Esophagus mucosa (tissue), 1 donor: ENCODE measurements at places on chromosomes 13 and 19. TPM values are rescaled to one million over a fixed set of nuclear protein-coding genes. Genes with fewer than 3 reads are reported as not detected.

DNA sequence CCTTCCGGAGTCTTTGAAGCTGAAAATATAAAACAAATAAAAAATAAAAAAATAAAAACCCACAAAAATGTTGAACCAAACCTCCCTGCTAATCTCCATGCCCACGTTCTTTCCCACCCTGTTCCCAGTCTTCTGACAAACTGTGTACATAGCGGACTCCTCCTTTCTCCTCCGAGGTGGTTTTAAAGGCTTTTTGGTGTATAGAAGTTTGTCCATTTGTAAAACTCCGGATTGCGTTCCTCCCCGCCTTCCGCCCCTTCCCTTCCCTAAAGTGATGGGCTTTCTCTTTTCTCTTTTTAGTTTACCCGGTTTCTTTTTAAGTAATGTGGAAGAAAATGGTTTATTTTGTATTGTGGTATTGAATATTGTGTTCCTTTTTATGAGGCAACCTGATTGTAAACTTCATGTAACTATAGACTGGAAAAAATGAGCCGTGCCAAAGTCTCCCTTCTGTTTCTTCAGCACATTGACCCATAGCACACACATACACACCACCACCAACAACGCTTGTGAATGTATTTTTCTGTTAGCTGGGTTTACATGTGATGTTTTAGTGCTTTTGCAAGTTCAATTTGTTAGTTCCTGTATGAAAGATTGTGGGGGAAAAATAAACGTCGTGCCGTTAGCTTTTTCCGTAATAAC, 4.4 kb downstream of the ZIC2 start:
- ATAC-seq = no peak

DNA sequence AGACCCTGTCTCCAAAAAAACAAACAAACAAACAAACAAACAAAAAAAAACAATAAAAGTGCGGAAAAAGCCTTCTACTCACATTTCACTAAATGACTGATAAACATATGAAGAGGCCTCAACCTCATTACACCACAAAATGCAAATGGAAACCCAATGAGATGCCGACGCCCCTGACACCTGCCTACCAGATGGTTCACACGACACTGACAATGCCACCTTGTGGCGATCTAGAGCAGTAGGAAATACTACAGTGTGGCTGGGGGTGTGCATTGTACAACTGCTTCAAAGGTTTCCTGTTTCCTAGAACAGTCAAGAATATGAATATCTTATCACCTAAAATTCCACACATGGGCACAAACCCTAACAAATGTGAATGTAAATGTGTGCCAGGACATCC, 14.0 kb downstream of the SCGB2B2 start:
- peak; percentile 49 for ATAC-seq

- ATAC-seq = no peak
Measured at GRCh38 chr13:39803851-39804250, 148.4 kb downstream of the COG6 start.

DNA sequence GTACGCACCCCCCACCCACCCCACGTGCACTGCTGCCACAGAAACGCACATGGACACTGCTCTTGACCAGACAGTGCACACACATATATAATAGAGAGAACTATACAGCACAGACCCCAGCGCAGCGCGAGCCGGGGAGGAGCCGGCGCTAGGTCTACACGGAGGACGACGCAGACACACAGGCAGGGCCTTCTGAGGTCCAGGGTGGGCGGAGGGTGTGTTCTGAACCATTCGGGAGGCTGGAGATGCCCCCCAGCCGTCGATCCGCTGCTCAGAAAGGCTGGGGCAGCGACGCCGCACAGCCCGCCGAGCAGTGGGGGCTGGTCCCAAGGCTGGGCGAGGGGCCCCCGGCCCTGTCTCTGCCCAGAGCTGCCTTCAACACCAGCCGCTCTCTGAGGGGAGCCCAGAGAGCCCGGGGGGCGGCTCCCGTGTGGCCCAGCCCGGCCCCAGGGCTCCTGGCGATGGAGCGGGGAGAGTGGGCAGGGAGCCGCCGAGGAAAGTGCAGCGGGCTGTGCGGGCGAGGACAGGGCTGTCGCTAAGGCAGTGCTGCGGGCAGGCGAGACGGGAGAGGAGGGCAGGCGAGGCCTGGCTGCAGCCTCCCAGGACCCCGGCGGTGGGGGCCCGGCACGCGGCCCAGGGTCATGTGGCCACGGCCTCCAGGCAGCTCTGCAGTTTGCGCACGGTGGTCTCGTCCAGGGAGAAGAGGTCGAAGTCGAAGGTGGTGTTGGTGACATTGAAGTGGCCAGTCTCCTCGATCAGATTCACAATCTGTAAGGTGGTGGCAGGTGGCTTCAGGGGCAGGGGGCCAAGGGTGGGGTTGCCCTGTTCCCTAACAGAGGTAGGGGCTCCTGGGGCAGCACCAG, 67.1 kb downstream of the MLLT1 start:
- no peak for ATAC-seq

- ATAC-seq = no peak
Measured at GRCh38 chr13:29474991-29475390, 120.5 kb downstream of the SLC7A1 start.

DNA sequence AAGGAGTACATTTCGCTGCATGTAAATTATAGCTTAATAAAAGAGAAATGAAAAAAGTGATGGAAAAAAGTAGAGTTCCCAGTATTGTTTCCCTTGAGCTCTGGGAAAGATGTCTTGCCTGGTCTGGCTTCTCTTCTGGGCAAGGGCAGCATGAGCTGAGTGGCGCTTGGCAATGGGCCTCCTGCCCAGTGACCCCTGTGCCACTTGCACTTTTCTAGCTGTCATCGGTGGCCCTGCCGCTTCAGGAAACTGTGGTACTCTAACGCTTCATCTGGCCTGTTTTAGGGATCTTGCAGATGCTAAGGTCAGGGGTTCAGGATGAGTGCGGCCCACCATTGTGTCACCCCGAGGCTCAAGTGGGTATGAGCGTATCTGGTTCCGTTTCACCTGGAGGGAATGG, 161.4 kb downstream of the MTUS2 start:
- ATAC-seq = no peak

DNA sequence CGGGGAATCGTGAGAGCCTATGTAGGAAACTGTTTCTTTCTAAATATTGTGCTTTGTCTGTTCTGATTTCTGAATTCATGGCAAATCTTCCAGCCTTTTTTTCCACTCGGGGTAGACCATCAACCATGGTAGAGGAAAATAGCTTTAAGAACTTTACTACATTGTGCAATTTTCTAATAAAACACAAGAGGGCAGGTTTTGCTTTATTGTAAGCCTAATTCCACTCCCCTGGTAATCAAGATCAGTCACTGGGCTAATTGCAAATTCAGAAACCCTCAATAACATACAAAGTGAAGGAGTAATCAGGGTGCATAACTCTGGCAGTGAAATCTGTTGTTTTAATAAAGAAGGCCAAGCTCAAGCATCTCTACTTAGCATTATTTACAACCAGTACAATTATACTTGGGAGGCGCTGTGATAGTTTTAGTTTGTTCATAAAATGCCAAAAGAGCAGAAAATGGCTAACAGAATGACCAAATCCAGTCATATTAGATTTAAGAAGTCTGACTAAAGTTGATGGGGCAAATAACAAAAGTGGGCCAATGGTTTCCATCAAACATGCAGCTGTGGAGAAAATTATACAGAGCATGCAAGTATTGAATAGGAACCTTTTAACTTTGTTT, 43.8 kb downstream of the DCT start:
- peak; percentile 63 for ATAC-seq

DNA sequence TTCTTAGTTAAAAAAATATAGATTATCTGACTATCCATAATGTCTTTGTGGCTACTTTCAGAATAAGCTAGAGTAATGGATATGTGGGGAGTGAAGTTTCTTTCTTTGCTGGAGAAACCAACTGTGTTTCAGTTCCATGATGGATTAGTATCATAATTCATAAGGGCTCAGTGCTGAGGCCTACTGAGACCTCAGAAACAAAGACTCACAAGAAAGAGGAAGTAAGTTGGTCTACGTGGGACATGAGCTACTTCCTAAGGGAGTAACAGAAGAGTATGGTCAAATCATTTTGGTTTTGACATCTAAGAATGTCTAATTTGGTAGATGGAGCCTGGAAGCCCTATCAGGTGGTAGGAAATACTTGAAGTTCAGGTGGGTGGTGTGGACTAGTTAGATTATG, 99.0 kb upstream of the HTR2A start:
- ATAC-seq = no peak

- ATAC-seq = no peak
Measured at GRCh38 chr13:28346154-28346553, 148.8 kb downstream of the FLT1 start.

GRCh38 chr13:20093951-20094350, 66.9 kb downstream of the GJA3 start:
- no peak for ATAC-seq

DNA sequence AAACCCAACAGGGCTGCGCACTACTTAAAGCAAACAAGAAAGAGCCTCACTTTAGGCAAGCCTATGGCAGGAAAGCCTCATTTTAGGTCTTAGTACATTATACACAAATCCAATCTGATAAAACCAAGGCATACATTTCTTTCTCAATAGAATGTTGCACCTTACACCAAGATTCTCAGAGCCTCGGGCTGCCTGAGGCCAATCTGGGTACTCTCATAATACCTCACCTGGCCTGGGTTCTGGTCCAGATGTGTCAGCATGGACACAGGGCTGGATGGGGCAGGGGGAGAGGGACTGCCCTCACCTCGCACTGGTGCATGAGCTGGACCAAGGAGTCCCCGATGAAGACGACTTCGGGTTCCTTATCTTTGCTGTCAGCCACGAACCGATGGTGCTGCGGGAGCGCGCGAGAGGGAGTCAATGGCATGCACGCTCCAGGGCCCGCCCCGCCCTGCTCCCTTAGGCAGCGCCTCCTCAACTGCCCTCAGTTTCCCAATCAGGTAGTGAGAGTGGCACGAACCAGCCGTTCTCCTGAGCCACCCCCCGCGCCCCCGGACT, at the start of gene PRR19:
PRR19 (plus strand) TSS at position 487 of the 558 bp plus-strand sequence. CDS start 7,453 bp downstream, outside the sequence.
- peak; percentile 17 for ATAC-seq

- ATAC-seq = peak; percentile 71
Measured at GRCh38 chr19:42295831-42296525, 6.0 kb upstream of the PRR19 start.

Gene IGFL1
- 20.2 TPM for total RNA-seq

Gene RXFP2
- not detected for total RNA-seq

Gene OR7D4
- total RNA-seq = not detected

Gene RHPN2
- 0.84 TPM for total RNA-seq
